Neural crest cell (in vitro differentiated cells): ENCODE measurements at places on chromosomes 2 and 18. TPM values are rescaled to one million over a fixed set of nuclear protein-coding genes. Genes with fewer than 3 reads are reported as not detected.

DNA sequence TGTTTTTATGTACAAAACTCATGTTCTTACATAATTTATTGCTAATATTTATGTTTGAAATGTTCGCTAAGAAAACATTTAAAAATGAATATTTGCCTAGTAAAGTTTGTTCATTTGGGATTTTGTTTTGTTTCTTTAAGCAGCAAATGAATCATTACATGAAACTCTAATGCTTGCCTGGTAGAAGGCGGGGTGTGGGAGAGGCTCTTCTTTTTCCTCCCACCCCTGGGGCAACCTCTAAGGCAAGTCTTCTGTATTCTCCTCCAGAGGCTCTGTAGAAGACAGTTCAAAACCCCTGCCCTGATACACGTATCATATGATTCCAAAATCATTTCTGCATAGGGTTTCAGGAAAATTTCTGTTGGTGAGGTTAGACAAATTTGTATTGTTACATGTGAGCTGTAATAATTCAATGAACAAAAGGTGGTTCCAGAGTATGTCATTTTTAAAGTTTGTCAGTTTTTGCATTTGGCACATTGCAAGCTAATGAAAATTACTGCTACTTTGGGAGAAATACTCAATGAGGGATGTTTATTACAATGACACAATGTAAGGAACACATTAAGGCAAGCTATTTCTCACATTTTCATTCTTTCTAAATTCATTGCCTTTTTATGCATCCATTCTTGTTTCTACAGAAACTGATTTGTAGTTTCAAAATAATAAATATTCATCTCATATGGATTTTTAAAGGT is 302.3 kb upstream of the UBE2E3 start:
- no peaks in the 10 kb centered on the region for H3K36me3 ChIP-seq
- H3K27ac ChIP-seq = no peak overlapping the region
- no peaks in the 10 kb centered on the region for H3K27me3 ChIP-seq
- no peak for DNase-seq
- peaks cover 7% of the 10 kb centered on the region for H3K4me1 ChIP-seq
- no peak overlapping the region for H3K4me3 ChIP-seq

GRCh38 chr2:64582774-64583340 is 58.7 kb downstream of the AFTPH start:
- DNase-seq = no peak
- H3K27me3 ChIP-seq = no peaks in the 10 kb centered on the region
- no peak overlapping the region for H3K27ac ChIP-seq
- H3K4me3 ChIP-seq = no peak overlapping the region
- peaks cover 5% of the 10 kb centered on the region for H3K4me1 ChIP-seq

Gene UCN
- total RNA-seq = 1.6 and 1.9 TPM in 2 replicates

- no peaks in the 10 kb centered on the region for H3K36me3 ChIP-seq
- H3K4me1 ChIP-seq = peaks cover 12% of the 10 kb centered on the region
- H3K27me3 ChIP-seq = peaks cover 9% of the 10 kb centered on the region
- H3K4me3 ChIP-seq = no peak overlapping the region
- H3K27ac ChIP-seq = no peak overlapping the region
Measured at GRCh38 chr18:22459491-22459890, 41.8 kb upstream of the CTAGE1 start.

DNA sequence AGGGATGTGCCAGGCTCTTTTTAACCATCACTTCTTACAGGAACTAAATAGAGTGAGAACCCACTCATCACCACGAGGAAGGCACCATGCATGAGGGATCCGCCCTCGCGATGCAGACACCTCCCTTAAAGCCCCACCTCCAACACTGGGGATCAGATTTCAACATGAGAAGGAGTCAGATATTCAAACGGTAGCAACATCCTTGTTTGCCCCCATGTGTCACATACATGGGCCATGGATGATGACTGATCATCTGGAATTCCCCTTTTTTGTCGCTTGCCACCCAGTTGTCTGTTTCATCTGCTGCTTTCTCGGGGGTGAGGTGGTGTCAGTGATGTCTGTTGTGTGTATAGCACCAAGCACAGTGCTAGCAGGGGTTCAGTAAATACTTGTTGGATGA is 57.9 kb downstream of the NCK2 start:
- no peak for DNase-seq
- peaks cover 13% of the 10 kb centered on the region for H3K36me3 ChIP-seq
- H3K27ac ChIP-seq = peak overlapping the region; percentile 38
- H3K27me3 ChIP-seq = no peaks in the 10 kb centered on the region
- H3K4me3 ChIP-seq = no peak overlapping the region

- H3K27ac ChIP-seq = no peak overlapping the region
- no peaks in the 10 kb centered on the region for H3K27me3 ChIP-seq
- H3K4me3 ChIP-seq = no peak overlapping the region
- peak; percentile 0 for DNase-seq
- no peaks in the 10 kb centered on the region for H3K36me3 ChIP-seq
Measured at GRCh38 chr2:71665168-71666093, 212.1 kb downstream of the DYSF start.

DNA sequence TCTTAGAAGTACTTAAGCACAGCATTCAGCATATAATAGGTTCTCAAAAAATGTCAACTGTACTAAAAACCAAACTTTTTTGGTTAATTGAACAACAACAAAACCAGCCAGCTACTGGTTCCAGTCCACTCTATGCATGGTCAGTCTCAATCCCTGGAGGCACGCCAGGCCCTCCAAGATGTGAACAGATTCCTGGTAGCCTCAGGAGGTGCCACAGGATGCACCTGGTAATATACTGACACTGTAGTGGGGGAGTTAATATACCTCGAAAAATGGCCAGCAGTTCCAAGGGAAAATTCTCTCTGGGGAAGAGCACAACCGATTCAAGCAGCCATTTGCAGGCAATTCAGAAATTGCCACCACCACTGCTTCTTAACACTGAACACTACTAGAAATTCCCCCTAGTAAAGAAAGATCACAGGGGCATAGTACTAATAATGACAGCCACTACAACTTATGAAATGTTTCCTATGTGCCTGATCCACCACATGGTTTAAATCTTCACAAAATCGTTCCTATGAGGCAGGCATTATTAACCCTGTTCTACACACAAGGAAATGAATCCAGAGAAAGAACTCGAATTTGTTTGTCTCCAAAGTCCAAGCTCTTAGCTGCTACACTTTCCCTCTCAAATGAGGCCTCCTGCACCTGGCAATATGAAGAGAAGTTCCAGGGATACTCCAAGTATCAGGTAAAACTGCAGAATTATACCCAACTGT is 3.4 kb downstream of the MGAT4A start:
- no peak overlapping the region for H3K27ac ChIP-seq
- peak overlapping the region; percentile 5 for H3K4me3 ChIP-seq
- H3K36me3 ChIP-seq = peaks cover 5% of the 10 kb centered on the region
- peaks cover 16% of the 10 kb centered on the region for H3K4me1 ChIP-seq
- peaks cover 38% of the 10 kb centered on the region for H3K27me3 ChIP-seq

GRCh38 chr2:235845245-235845644 is 322.9 kb downstream of the GBX2 start:
- no peak for DNase-seq
- H3K27me3 ChIP-seq = no peaks in the 10 kb centered on the region
- no peak overlapping the region for H3K27ac ChIP-seq
- no peak overlapping the region for H3K4me3 ChIP-seq
- peaks cover 5% of the 10 kb centered on the region for H3K36me3 ChIP-seq

- H3K27me3 ChIP-seq = no peaks in the 10 kb centered on the region
- H3K4me3 ChIP-seq = no peak overlapping the region
- no peak for DNase-seq
- peaks cover 6% of the 10 kb centered on the region for H3K4me1 ChIP-seq
- no peak overlapping the region for H3K27ac ChIP-seq
- H3K36me3 ChIP-seq = peaks cover 16% of the 10 kb centered on the region
Measured at GRCh38 chr2:151792589-151792988, 35.6 kb downstream of the ARL5A start.

Gene CDKL4
- total RNA-seq = 0.75 and 0.93 TPM in 2 replicates

Gene GALR1
- total RNA-seq = not detected in 2 replicates

- H3K4me3 ChIP-seq = no peak overlapping the region
- H3K27ac ChIP-seq = no peak overlapping the region
- H3K36me3 ChIP-seq = no peaks in the 10 kb centered on the region
- no peak for DNase-seq
- H3K27me3 ChIP-seq = no peaks in the 10 kb centered on the region
Measured at GRCh38 chr2:172329774-172330671, 97.4 kb upstream of the ITGA6 start.

- no peaks in the 10 kb centered on the region for H3K27me3 ChIP-seq
- no peak for DNase-seq
- H3K4me3 ChIP-seq = no peak overlapping the region
- no peak overlapping the region for H3K27ac ChIP-seq
- peaks cover 2% of the 10 kb centered on the region for H3K36me3 ChIP-seq
Measured at GRCh38 chr2:25521665-25522387, 151.6 kb downstream of the DTNB start.

DNA sequence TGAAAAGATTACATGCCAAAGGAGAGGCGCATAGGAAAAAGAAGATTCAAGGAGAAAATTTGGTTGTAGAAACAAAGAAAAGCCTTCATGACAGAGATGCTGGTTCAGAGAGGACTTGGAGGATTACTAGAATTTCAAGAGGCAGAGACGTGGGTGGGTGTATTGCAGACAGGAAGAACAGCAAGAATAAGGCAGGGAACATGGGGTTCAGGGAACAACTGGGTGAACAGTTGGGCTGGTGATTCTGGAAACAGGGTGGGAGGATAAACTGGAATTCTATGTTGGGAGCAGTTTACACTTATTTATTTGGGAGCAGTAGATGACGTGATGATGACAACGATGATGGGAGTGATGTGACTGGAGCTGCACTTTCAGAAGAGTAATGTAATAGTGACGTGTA is 18.4 kb upstream of the GMCL1 start:
- no peak overlapping the region for H3K4me3 ChIP-seq
- no peak for DNase-seq
- H3K36me3 ChIP-seq = no peaks in the 10 kb centered on the region
- H3K27me3 ChIP-seq = no peaks in the 10 kb centered on the region
- H3K27ac ChIP-seq = no peak overlapping the region

DNA sequence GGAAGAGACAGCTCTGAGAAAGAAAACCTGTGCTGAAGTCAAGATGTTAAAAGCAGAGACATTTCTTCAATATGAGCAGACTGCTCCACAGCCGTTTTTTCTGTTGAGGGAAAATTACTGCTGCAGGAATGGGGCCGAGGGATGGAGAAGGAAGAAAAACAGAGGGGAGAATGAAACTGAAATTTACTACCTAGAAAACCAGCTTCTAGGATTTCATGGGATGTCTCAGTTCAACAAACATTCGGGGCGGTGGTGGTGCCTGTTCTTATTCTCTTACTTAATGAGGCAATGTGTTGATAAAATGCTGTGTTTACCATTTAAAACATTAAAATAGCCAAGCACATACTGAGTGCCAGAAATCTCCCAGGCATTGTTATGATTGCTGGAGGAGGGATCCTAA is 557.1 kb upstream of the MEX3C start:
- no peak for DNase-seq
- no peaks in the 10 kb centered on the region for H3K27me3 ChIP-seq
- no peak overlapping the region for H3K27ac ChIP-seq
- no peaks in the 10 kb centered on the region for H3K36me3 ChIP-seq

- no peaks in the 10 kb centered on the region for H3K27me3 ChIP-seq
- H3K36me3 ChIP-seq = peaks cover 14% of the 10 kb centered on the region
- no peak overlapping the region for H3K27ac ChIP-seq
- H3K4me1 ChIP-seq = peaks cover 67% of the 10 kb centered on the region
Measured at GRCh38 chr2:9613291-9613690, 17.5 kb downstream of the YWHAQ start.

DNA sequence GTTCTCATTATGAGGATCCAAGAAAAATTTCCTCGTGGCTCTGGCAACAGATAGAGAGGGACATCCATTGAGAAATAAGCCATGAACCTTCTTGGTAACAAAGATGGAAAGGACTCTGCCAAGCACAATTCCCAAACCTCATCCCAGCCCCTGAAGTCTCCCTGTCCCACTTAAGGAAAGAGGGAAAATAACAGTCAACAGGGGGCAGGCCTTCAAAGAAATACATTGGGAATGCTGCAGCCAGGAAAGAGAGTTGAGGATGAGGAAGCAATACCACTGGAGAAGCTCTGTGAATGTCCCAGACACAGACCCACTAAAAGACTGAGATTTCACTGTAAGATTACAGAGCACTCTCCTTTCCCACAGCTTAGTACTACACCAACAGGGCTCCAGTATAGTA is 93.2 kb downstream of the CD226 start:
- H3K4me1 ChIP-seq = no peaks in the 10 kb centered on the region
- no peaks in the 10 kb centered on the region for H3K27me3 ChIP-seq
- no peak for DNase-seq
- no peak overlapping the region for H3K4me3 ChIP-seq
- no peak overlapping the region for H3K27ac ChIP-seq
- H3K36me3 ChIP-seq = no peaks in the 10 kb centered on the region

DNA sequence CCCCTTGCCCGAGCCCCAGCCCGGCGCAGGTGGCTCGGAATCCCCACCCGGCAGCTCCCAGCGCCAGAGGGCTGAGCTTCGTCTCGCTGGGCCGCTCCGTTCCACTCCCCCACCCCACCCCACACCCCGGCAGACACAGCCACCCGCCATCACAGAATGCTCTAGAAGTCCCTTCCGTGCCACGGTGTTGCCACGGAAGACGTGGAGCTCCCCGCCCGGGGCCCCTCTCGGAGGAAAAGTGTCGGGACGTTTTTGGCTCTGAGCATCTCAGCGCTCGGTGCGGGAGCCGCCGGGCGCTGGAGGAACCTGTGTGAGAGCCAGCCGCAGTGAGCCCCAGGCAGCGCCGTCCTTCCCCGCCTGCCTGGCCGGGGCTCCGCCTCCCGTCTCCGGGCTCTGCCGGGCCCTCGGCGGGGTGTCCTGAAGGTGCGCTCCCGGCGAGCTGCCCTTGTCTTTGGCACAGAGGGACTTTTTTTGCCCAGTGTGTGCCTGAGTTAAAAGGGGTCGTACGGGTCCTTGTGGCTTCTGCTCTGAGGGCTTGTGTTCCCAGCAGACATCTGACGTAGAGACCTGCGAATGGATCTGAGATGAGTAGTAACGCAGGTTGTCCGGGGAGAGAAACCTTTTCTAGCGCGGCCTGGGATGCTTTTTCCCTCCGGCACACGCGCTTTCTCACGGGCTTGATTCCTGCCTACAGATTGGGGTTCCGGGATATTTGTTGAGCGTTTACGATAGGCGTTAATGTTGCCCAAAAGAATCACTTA is 1.8 kb downstream of the ZCCHC2 start:
- peaks cover 40% of the 10 kb centered on the region for H3K27me3 ChIP-seq
- H3K27ac ChIP-seq = no peak overlapping the region
- H3K4me1 ChIP-seq = peaks cover 35% of the 10 kb centered on the region
- no peaks in the 10 kb centered on the region for H3K36me3 ChIP-seq
- DNase-seq = peak; percentile 40
- peak overlapping the region; percentile 89 for H3K4me3 ChIP-seq
